ENCODE measurements at places on chromosomes 7 and 10.
A peak's percentile ranks its signal among the peaks of the same experiment; 100 is the strongest.

DNA sequence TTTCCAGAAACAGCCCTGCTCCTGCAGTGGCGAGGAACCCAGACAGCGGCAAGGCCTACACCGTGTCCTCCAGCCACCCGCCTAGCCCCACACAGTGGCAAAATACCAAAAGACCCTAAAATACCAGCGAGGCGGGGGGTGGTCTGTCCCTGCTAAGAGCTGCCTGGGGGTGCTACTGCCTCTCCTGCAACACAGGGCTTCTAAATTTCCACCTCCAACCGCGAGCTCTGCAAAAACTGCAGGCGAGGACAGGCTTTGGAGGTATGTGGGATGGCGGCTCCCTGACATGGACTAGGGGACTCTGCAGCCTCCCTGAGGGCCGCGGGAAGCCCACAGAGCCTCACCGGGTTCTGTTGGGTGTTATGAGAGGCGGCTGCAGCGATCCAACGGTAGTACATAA, 122.3 kb downstream of the WDR37 start:
- DNase-seq = no peak

- DNase-seq = no peak
Observed at GRCh38 chr7:115552766-115553165, 477.8 kb downstream of the TFEC start.

DNA sequence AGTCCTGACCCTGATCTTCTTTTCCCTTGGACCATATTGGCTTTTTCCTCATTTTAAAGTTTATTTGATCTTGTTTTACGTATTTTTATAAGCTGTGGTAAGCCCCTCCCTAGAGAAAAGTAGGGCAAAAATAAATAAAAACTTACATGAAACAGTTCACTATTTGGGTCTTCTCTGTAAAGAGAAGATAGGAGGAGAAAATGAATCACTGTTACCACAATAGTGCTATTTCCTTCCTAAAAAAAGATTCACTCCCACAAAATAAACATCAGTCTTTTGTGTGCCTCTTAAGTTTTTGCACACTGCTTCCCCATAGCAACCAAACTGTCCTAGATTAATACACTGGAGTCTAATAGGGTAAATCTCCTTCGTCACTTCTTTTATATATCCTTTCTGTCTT, 1.4 kb upstream of the SVIL start:
- no peak for DNase-seq

- no peak for DNase-seq
Observed at GRCh38 chr7:129494041-129494440, 8.3 kb upstream of the SMKR1 start.

- DNase-seq = no peak
Observed at GRCh38 chr7:92644406-92645113, 54.4 kb upstream of the FAM133B start.

- no peak for DNase-seq
Observed at GRCh38 chr10:6145166-6145987, 56.5 kb downstream of the RBM17 start.

DNA sequence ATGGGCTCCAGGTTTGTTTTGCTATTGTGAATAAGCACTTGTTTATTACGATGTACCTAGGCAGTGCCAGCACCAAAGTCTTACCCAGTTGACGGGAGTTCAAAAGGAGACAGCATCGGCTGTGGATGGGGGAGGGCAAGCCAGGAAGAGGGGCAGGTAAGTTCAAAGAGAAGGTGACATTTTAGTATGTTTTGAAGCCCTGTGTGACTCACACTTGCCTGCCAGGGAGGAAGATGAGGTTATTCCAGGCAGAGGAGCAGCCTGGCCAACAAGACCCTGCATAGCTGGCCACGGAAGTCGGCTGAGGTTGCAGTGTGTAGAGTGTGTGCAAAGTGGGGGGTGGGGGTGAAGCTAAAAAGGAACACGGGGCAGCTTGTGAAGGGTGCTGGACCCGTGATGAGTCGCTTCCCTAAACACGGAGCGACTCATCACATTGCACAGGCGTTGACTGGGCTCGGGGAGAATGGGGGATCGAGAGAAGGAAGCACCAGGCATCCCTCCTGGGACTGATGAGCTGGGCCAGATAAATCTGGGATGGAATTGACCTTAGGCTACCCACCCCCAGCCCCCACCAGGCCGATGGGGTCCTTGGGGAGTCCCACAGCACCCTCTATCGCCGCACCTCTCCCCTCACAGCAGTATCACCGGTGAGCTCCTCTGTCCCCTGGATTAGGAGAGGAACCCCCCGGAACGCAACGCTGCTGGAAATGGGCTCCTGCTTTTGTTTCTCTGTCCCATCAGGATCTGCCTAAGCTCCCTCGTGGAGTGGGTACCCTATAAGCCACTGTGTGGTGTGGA, 97.9 kb upstream of the IKZF1 start:
- DNase-seq = peak; percentile 69

DNA sequence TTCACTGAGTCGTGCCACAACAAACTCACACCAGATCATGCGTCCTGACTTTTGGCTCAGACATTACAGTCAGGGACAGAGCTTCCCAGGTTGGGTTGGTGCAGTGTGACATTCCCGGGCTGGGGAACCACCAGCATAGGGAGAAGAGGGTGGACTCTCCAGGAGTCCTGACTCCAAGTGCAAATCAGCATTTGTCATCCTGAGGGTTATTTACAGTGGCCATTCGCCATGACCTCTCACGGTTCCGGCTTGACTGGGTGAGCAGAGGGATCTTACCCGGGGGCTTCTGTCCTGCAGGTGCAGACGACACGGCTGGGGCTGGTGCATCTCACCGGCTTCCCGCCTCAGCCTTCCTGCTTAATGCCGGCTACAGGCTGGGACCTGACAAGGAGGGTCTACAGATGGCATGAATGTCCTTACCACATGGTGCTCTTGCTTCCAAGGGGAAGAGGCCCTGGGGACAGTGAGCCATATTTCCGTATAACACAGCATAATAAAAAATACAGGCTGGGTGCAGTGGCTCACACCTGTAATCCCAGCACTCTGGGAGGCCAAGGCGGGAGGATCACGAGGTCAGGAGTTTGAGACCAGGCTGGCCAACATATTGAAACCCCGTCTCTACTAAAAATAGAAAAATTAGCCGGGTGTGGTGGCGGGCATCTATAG, 12.5 kb upstream of the INTS1 start:
- DNase-seq = no peak

- no peak for DNase-seq
Observed at GRCh38 chr7:141039376-141039775, 24.6 kb upstream of the MRPS33 start.

- no peak for DNase-seq
Observed at GRCh38 chr10:102763037-102763607, 19.4 kb downstream of the WBP1L start.

- no peak for DNase-seq
Observed at GRCh38 chr10:5035356-5035755, 31.7 kb upstream of the AKR1C2 start.

DNA sequence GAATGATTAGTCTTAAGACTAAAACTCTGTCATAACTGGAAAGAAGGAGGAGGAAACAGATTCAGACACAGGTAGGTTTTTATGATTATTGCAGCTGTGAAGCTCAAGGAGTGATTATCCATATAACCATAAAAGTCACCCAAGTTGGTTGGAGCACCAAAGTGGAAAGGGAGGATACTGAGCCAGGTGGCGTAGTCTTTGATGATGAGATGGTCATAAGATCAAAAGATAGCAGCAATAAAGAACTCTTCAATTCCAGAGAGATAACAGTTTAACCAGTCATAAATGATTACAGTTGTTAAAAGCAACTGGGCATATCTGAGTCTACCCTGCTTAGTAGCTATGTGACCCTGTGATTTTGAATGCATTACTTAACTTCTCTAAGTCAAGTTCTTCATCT, 8.4 kb downstream of the ABCB1 start:
- DNase-seq = no peak

Measured in stimulated activated CD4-positive, alpha-beta T cell treated with anti-CD3 and anti-CD28 coated beads, TNF-alpha, amount 100 ng/mL, for 48 hours (primary cell).